ENCODE measurements at places on chromosomes 3 and 15.

DNA sequence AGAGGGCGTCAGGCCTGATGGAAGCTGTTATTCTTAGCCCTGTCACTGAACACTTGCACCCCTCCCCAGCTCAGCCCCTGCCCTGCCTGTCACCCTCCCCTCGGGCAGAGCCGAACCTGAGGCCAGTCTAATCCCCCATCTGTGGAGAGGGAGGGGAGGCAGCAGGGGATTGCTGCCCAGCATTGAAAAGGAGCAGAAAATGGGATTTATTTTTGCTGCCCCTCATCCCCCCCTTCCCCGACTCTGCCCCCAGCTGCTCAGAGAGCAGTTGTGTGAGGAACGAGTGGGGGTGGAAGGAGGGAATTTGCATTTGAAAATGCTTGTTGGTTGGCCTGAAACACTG, 71.6 kb downstream of the EPHB3 start:
- no peak for DNase-seq

GRCh38 chr15:81279621-81280485, 44.1 kb downstream of the STARD5 start:
- DNase-seq: no peak

DNA sequence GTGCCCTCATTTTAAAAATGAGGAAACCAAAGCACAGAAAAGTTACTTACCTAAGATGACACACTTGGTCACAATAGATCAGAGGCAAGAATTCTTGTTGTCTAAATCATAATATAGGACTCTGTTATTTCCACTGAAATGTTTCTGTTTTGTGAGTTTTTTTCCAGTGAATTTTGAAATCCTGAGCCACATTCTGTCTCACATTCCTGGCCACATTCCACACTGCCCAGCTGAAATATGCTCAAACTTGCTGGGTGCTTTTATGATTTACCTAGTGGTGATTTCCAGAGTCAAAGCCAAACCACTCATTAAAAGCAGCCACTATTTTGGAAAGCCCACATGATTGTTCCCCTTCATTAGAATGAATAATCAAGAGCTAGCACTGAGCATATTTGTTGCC, 82.3 kb upstream of the NPHP3 start:
- DNase-seq: no peak

GRCh38 chr3:37099469-37099868, 74.9 kb downstream of the LRRFIP2 start:
- DNase-seq: no peak

DNA sequence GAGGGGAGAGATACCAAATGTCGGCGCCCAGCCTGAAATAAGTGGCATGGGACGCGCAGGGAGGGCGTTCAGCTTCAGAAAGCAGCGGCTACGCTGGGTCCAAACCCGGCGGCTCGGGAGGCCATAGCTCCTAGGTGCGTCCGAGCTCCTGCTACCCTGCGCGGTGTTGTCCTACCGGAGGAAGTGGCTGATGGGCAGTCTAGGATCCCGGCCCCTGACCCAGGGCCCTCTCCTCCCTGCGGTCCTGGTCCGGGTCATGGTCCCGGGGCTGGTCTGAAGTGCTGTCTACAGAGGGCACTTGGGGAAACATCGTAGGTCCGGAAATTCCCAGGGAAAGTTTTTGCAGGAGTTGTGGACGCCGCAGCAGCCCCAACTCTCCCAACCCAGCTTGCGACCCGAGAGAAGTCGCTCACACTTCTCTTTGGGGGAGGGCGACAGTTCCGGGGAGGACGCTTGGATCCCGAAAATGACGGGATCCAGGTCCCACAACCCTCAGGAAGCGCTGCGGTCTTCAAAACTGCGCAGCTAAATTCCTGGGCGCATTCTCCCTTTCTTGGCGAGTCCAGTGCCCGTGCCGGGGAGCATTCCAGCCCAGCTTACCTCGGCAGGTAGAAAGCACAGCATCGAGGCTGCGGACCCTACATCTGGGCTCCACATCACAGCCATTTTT, 9.1 kb upstream of the FOXB1 start:
- no peak for DNase-seq

- no peak for DNase-seq
Observed at GRCh38 chr3:116877968-116878367, 168.4 kb downstream of the TUSC7 start.

DNA sequence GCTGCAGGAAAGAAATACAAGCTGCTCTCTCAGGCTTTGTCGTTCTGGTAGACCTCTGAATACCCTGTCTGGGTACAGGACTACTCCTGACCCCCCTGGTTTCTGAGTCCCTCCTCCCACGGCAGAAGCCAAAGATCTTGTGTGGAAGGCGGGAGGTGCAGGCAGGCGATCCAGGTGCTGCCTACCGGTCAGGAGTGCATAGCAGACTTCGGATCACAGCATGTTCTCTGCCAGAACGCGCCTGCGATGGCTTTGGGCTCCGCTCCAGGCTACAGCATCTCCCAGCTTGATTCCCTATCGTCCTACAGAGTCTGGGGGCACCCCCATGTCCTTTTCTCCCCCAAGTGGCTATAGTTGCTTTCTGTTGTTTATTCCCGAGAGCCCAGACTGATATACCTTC, 2.5 kb upstream of the CFAP100 start:
- no peak for DNase-seq

DNA sequence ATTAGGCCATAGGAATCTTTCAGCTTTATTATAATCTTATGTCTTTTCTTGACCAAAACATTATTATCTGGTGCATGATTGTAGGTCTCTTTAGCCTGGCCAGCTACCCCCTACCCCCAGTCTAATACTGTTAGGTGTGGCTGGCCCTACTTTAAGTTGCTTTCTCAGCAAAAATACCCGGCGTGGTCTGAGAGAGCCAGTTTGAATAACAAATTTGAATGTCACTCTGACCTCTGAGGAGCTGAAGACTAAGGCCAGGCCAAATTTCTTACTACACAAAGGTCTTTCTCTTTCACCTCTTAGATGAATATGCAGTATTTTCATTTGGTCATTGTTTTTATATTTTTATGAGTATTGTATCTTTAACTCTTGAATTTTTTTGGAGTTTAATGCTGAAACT, 188.5 kb upstream of the MLF1 start:
- DNase-seq: no peak

DNA sequence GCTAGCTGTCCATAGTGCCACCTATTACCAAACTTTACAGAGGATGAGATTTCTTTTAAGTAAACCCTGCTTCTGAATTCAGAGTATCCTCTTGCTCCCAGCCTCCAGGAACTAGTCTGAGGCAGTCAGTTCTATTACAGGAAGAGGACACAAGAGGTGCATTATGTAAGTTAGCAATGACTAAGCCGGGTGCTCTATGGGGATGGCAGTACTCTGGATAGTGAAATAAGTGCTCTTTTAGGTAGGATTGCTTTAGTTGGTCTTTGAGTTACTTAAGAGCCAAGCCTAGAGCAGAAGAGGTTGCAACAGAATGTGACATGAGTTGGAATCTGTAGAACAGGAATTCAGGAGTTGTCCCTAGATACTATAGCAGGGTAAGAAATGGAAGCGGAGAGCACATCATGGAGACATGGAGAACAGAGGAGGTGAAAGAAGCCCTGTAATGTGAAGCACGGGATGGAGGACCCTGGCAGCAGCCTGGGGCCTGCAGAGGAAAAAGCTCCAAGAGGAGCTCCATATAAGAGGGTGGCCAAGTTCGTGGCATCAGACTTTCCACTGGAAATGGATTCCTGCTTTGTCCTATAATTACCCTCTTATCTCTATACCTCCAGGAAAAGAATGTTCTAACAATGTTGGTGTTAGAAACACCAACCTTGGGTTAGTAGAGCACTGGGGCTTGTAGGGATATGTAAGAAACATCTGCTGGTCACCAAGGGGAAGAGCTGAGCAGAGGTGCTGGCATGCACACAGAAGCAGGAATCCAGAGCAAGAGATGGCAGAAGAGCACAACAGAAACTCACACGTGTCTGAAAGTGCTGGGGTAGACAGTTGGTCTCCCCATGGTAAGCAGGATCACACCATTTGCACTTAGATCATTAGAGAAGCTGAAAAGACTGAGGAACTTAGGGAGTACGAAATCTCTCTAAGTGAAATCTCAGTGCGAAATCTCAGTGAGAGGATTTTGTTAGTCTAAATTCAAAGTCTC, 851.1 kb downstream of the FHIT start:
- DNase-seq: no peak

DNA sequence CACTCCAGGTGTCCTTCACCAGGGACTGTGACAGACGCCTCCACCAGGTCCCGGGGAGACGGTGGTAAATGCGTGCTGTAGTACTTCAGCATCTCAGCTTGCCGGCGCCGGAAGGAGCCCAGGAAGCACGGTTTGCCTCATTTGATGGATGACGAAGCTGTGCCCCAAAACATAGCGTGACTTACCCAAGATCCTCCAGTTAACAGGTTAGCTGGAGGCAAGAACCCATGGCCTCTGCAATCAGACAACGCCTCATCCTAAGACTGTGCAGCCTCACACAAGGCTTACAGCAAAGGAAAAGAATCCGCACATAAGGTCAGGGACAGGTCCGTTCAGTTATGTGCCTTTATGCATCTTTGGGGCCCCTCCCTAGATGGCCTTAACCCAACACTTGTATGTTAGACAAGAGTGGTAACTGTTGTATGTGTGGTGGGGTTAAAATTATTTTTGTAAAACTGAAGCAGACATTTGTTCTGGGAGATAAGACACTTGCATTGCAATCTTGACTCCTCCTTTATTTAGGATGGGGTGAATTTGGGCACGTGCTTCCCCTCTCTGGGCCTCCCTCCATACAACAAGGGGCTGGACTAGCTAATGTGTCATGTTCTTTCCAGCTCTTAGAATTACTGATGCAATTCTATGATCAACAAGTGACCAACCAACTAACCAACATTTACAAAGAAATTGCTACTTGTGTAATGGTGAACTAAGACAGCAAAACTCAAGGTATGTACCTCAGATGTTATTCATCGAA, 39.4 kb downstream of the VGLL4 start:
- DNase-seq: no peak

DNA sequence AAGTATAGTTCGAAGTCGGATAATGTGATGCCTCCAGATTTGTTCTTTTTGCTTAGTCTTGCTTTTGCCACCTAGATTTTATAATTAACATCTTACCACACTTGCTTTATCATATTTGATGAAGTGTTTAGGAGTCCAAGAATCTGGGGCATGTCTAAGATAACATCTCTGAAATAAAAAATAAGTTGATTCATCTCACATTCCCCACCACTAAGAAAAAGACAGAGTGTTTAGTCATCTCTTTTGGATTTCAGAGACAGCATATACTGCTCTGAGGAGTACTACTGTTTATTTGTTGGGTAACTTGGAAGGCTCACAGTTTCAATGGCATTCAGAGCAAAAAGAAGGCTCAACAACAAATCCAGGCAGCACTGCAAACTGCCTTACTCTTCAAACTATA, 324.2 kb upstream of the ATP11B start:
- no peak for DNase-seq

DNA sequence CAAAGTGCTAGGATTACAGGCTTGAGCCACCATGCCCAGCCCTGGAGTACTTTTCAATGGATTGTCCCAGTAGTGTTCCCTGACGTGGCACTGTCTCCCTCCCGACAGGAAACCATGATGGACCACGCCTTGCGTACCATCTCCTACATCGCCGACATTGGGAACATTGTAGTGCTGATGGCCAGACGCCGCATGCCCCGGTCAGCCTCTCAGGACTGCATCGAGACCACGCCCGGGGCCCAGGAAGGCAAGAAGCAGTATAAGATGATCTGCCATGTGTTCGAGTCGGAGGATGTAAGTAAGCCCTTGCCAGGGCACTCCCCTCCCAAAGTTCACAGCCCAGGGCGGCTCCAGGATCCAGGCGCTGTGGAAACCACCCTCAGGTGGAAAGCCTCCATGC, 168.1 kb downstream of the NSMCE3 start:
- DNase-seq: no peak

GRCh38 chr15:58487041-58487723, 55.4 kb downstream of the LIPC start:
- no peak for DNase-seq

- no peak for DNase-seq
Observed at GRCh38 chr15:88631464-88632028, 7.3 kb upstream of the ISG20 start.

- no peak for DNase-seq
Observed at GRCh38 chr3:8482960-8483665, 18.5 kb upstream of the LMCD1 start.
